ENCODE measurements at places on chromosomes 4 and X. TPM values are rescaled to one million over a fixed set of nuclear protein-coding genes. Genes with fewer than 3 reads are reported as not detected.

The RAB33A gene
- 1.7 TPM for polyA plus RNA-seq

The SPANXA2 gene
- not detected for polyA plus RNA-seq

The LUZP4 gene
- polyA plus RNA-seq: not detected

The HTRA3 gene
- 15.5 TPM for polyA plus RNA-seq

The USP17L20 gene
- polyA plus RNA-seq: not detected

The SSX2 gene
- not detected for polyA plus RNA-seq

The PAGE1 gene
- polyA plus RNA-seq: not detected

The FHIP1A gene
- 5.0 TPM for polyA plus RNA-seq

The NDUFC1 gene
- polyA plus RNA-seq: 82.9 TPM

The USP38 gene
- polyA plus RNA-seq: 28.6 TPM

The GPR119 gene
- polyA plus RNA-seq: 0.61 TPM

The APLN gene
- 2.5 TPM for polyA plus RNA-seq

The PFKFB1 gene
- 0.63 TPM for polyA plus RNA-seq

The SLC6A8 gene
- 139 TPM for polyA plus RNA-seq

The TBC1D9 gene
- polyA plus RNA-seq: 27.9 TPM

The RBM41 gene
- polyA plus RNA-seq: 20.3 TPM

The CWH43 gene
- polyA plus RNA-seq: not detected

The IL9R gene
- polyA plus RNA-seq: 0.48 TPM

The NMU gene
- 1.3 TPM for polyA plus RNA-seq
